ENCODE measurements at places on chromosomes 1 and 21. TPM values are rescaled to one million over a fixed set of nuclear protein-coding genes. Genes with fewer than 3 reads are reported as not detected.
A peak's percentile ranks its signal among the peaks of the same experiment; 100 is the strongest.

- no peak for DNase-seq
Observed at GRCh38 chr1:234546890-234547788, 62.8 kb downstream of the IRF2BP2 start.

- no peak for DNase-seq
Observed at GRCh38 chr1:11767922-11768704, 6.1 kb downstream of the C1orf167 start.

- peak; percentile 81 for DNase-seq
Observed at GRCh38 chr1:91092503-91092902, 70.7 kb upstream of the ZNF644 start.

DNA sequence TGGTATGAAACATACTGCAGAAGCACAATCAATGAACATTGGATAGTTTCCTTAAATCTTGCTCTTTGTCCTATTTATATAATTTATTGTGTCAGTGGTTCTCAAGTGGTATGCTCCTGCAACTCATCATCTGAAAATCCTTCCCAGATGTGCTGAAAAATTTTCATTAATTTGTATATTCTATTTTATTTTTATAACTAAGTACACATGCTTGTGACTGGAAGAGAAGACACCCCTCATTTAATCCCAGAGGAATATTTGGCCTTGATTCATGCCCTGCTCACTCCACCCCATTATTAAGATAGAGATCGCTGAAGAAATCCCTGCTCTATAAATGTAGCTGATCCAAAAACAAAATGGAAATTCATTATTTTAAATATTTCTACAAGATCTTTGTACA lies 870.5 kb upstream of the CXADR start:
- no peak for DNase-seq

- no peak for DNase-seq
Observed at GRCh38 chr1:72023063-72023930, 259.0 kb downstream of the NEGR1 start.

- peak; percentile 39 for DNase-seq
Observed at GRCh38 chr21:41933313-41934079, 20.3 kb downstream of the C2CD2 start.

- DNase-seq: no peak
Observed at GRCh38 chr1:86616871-86617270, 70.0 kb downstream of the CLCA4 start.

- no peak for DNase-seq
Observed at GRCh38 chr1:209748620-209749019, 7.2 kb upstream of the TRAF3IP3 start.

GRCh38 chr21:46148106-46148505 lies 7.3 kb downstream of the FTCD start:
- no peak for DNase-seq

GRCh38 chr1:109546311-109547109 lies 1.9 kb upstream of the GNAI3 start:
- peak; percentile 80 for DNase-seq

- DNase-seq: no peak
Observed at GRCh38 chr21:38956521-38956855, 150.8 kb downstream of the ETS2 start.

DNA sequence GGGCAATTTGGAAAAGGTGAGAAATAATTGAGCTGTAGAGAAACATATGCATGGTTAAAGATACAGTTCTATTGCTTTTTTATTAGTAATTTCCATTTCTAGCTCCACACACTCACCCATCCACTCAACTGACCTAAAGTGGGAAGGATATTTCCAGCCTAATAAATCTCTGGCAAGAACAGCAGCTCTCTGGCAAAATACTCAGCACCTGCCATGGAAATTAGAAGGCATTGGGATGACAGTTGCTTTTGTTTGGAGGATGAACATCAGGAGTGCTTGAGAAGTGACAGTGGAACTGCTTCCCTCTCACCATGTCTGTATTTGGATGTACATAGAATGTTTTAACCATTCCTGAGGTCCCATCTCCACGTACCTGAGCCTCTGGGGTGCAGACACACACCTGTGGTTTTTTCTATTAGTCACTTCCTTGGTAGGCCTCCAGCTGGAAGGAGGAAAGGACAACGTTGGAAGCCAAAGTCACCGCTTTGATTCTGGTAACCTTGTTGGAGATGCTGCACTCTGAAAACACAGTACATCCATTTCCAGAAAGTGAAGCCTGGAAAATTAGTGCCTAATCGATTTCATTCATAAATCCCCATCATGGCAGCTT lies 62.3 kb upstream of the RUNX1 start:
- no peak for DNase-seq

- DNase-seq: no peak
Observed at GRCh38 chr1:26761217-26761616, 26.5 kb upstream of the PIGV start.

DRAM2 gene
- total RNA-seq: 36.8 TPM

SH2D5 gene
- total RNA-seq: 9.8 TPM

GPR37L1 gene
- total RNA-seq: not detected

GCSAML gene
- total RNA-seq: not detected

GRHL3 gene
- total RNA-seq: 0.26 TPM

NPPA gene
- not detected for total RNA-seq

OR2W3 gene
- total RNA-seq: not detected
